Naive thymus-derived CD4-positive, alpha-beta T cell (primary cell): ENCODE measurements at places on chromosomes 6 and 20. TPM values are rescaled to one million over a fixed set of nuclear protein-coding genes. Genes with fewer than 3 reads are reported as not detected.

ITPA gene
- polyA plus RNA-seq = 62.3 TPM

MAK gene
- polyA plus RNA-seq = not detected

SYCP2L gene
- polyA plus RNA-seq = not detected

- H3K27ac ChIP-seq = no peak overlapping the region
- peaks cover 53% of the 10 kb centered on the region for H3K36me3 ChIP-seq
- H3K27me3 ChIP-seq = no peaks in the 10 kb centered on the region
- no peak for DNase-seq
These were observed 57.1 kb downstream of the GNAS start for GRCh38 chr20:58909585-58909984.

ULBP1 gene
- not detected for polyA plus RNA-seq

- no peaks in the 10 kb centered on the region for H3K36me3 ChIP-seq
- DNase-seq = no peak
- H3K27ac ChIP-seq = no peak overlapping the region
- no peaks in the 10 kb centered on the region for H3K4me1 ChIP-seq
- H3K27me3 ChIP-seq = no peaks in the 10 kb centered on the region
These were observed 61.9 kb upstream of the CARMIL1 start for GRCh38 chr6:25217302-25217701.

- H3K27ac ChIP-seq = no peak overlapping the region
- no peak overlapping the region for H3K4me3 ChIP-seq
- no peaks in the 10 kb centered on the region for H3K36me3 ChIP-seq
- DNase-seq = no peak
- H3K27me3 ChIP-seq = no peaks in the 10 kb centered on the region
These were observed 73.0 kb downstream of the PDSS2 start for GRCh38 chr6:107386340-107386739.

GRCh38 chr6:117840541-117840983 is 66.5 kb upstream of the SLC35F1 start:
- no peak overlapping the region for H3K4me3 ChIP-seq
- DNase-seq = no peak
- H3K27me3 ChIP-seq = no peaks in the 10 kb centered on the region

DNA sequence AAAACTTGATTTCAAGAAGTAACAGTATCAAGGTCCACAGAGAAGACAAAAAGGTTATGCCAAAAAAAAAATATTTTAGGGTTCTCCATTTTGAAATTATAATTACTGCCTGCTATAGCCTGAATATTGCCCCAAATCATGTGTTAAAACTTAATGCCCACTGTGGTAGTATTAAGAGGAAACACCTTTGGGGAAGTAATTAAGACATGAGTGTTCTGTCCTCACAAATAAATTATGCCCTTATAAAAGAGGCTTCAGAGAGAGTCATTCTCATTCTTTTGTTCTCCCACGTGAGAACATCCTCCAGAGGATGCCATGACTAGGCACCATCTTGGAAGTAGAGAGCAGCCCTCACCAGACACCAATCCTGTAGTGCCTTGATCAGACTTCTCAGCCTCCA is 66.2 kb downstream of the GMDS start:
- no peak for DNase-seq
- no peaks in the 10 kb centered on the region for H3K27me3 ChIP-seq
- H3K27ac ChIP-seq = no peak overlapping the region

SIM1 gene
- polyA plus RNA-seq = not detected

DNA sequence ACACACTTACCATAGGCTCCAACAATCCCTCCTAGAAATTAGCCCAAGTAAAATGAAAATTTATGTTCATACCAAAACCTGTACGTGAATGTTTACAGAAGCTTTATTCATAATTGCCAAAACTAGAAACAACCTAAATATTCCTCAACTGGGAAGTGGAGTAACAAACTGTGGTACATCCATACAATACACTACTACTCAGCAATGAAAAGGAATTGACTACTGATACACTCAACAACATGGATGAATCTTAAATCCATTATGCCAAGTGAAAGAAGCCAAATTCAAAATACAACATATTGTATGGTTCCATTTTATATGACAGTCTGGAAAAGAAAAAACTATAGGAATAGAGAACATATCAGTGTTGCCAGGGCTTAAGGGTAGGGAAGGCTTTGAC is 19.7 kb upstream of the MMP24 start:
- H3K27ac ChIP-seq = no peak overlapping the region
- H3K4me3 ChIP-seq = no peak overlapping the region
- no peaks in the 10 kb centered on the region for H3K36me3 ChIP-seq
- H3K4me1 ChIP-seq = no peaks in the 10 kb centered on the region
- no peak for DNase-seq

SLC17A3 gene
- polyA plus RNA-seq = not detected

FAM217A gene
- polyA plus RNA-seq = not detected

DNA sequence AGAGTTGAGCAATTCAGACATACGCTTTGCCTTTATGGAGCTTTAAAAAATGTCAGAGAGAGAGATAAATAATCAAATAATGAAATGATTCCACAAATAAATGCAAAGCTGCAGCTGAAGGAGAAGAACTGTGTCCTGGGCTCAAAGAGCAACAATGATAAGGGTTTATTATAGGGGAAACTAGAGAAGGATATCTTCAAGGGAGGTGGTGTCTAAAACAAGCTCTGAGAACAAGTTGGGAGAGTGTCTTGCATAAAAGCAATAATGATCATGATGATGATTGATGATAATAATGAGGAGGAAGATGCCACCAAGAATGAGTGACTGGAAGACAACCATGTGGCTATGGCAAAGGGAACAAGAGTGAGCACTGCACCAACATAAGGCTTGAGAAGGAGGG is 164.3 kb downstream of the KIF16B start:
- no peaks in the 10 kb centered on the region for H3K4me1 ChIP-seq
- H3K27me3 ChIP-seq = no peaks in the 10 kb centered on the region
- no peak overlapping the region for H3K4me3 ChIP-seq
- no peak overlapping the region for H3K27ac ChIP-seq
- no peaks in the 10 kb centered on the region for H3K36me3 ChIP-seq

DNA sequence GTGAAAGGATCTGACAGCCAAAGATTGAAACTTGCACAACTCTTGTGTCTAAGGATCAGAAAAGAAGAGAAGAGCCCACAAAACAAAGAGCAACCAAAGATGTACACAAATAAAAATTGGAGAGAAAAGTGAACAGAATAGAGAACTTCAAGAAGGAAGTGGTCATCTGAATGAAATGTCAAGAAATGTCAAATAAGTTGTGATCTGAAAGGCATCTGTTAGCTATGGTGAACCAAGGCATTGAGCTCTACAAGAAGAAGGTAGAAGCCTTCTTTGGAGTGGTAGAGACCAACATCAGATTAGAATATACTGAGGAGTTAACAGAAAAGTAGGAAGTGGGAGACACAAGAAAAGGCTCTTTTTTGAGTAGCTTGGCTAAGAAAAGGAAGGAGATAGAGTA is 28.5 kb downstream of the IL17F start:
- no peak for DNase-seq
- H3K36me3 ChIP-seq = no peaks in the 10 kb centered on the region
- H3K27me3 ChIP-seq = no peaks in the 10 kb centered on the region

GRCh38 chr6:132202574-132202973 is 198.7 kb downstream of the MOXD1 start:
- no peaks in the 10 kb centered on the region for H3K36me3 ChIP-seq
- DNase-seq = no peak
- H3K4me1 ChIP-seq = no peaks in the 10 kb centered on the region
- H3K27me3 ChIP-seq = no peaks in the 10 kb centered on the region

DNA sequence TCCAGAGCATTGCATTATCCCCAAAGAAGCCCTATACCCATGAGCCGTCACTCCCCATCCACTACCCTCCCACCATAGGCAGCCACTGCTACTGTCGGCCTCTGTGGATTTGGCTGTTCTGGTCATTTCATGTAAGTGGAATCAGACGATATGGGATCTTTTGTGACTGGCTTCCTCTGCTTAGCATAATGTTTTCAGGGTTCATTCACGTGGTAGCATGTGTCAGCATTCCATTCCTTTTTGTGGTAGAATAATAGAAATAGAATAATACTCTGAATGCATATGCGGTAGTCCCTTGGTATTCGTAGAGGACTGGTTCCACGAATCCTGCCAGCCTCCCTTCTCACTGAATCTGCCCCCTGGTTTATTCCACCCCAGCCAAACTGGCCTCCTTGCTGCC is 402.6 kb upstream of the SULF2 start:
- H3K4me1 ChIP-seq = no peaks in the 10 kb centered on the region
- H3K36me3 ChIP-seq = no peaks in the 10 kb centered on the region
- no peak overlapping the region for H3K27ac ChIP-seq
- no peaks in the 10 kb centered on the region for H3K27me3 ChIP-seq
- DNase-seq = no peak

DNA sequence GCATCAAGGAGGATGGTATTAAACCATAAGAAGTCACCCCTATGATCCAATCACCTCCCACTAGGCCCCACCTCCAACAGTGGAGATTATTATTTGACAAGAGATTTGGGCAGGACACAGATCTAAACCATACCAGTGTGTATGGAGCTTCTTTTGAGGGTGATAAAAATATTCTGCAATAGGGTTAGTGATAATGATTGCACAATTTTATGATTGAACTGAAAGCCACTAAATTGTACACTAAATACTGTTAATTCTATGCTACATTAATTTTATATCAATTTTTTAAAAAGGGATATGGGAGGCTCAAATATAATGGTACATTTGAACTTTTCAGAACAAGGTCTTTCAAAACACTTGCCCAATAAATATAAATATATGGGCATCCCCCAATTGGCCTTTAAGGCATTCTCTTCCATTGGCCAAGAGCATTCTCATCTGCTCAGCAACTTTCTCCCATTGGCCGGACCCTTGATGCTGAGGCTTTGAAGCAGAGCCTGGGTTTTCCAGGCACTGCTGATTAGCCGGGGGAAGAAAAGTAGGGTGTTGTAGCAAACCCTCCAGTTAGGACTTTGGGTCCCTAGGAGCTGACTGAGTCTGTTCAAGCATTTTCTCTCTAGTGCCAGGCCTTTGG is 209.9 kb downstream of the LRFN2 start:
- H3K27ac ChIP-seq = no peak overlapping the region
- no peak for DNase-seq
- H3K36me3 ChIP-seq = no peaks in the 10 kb centered on the region
- no peak overlapping the region for H3K4me3 ChIP-seq
- H3K27me3 ChIP-seq = no peaks in the 10 kb centered on the region

DNA sequence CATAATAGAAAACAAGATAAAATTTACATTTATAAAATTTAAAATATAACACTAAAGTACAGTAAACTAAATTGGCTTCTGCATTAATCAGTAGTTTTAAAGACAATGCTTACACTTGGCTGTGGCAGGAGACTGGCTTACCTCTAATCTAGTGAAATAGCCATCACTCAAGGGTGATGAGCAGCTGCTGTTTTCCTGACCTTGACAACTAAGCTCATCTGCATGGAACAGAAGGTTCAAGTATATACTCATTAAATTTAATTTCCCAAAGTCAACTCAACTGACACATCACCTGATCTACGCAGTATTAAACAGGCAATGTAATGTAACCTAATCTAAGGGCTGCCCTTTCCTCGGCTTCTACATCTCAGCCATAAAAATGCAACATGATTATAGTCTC is 14.5 kb downstream of the TMX4 start:
- H3K4me3 ChIP-seq = no peak overlapping the region
- H3K27me3 ChIP-seq = no peaks in the 10 kb centered on the region
- H3K27ac ChIP-seq = no peak overlapping the region
- peaks cover 11% of the 10 kb centered on the region for H3K36me3 ChIP-seq
- H3K4me1 ChIP-seq = no peaks in the 10 kb centered on the region
- DNase-seq = no peak

DNA sequence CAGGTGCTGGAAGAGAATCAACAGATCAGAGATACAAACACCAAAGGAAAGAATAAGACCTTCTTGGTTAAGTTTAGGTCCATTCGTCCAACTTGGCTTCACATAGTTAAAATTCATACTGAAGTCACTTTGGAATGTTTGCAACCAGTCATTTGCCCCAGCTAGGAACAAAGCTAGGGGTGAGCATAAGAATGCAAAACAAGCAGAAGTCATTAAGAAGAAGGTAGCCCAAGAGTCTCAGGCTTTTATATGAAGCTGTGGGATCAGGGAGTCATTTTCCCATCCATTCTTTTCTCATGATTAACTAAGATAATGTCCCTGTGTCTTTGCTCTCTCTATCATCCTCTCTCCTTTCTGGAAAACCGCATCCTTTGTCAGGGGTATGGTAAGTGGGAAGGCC is 51.5 kb upstream of the TMEM170B start:
- DNase-seq = no peak
- H3K4me1 ChIP-seq = no peaks in the 10 kb centered on the region
- no peak overlapping the region for H3K27ac ChIP-seq
- no peaks in the 10 kb centered on the region for H3K36me3 ChIP-seq
- no peaks in the 10 kb centered on the region for H3K27me3 ChIP-seq
- H3K4me3 ChIP-seq = no peak overlapping the region

- H3K36me3 ChIP-seq = no peaks in the 10 kb centered on the region
- H3K4me1 ChIP-seq = peaks cover 3% of the 10 kb centered on the region
- H3K27me3 ChIP-seq = no peaks in the 10 kb centered on the region
- DNase-seq = no peak
- no peak overlapping the region for H3K27ac ChIP-seq
- H3K4me3 ChIP-seq = no peak overlapping the region
These were observed 2.9 kb upstream of the MDFI start for GRCh38 chr6:41635365-41635764.

GRCh38 chr6:168043848-168044415 is 35.1 kb downstream of the FRMD1 start:
- H3K36me3 ChIP-seq = no peaks in the 10 kb centered on the region
- no peak overlapping the region for H3K4me3 ChIP-seq
- no peak overlapping the region for H3K27ac ChIP-seq
- DNase-seq = no peak

DNA sequence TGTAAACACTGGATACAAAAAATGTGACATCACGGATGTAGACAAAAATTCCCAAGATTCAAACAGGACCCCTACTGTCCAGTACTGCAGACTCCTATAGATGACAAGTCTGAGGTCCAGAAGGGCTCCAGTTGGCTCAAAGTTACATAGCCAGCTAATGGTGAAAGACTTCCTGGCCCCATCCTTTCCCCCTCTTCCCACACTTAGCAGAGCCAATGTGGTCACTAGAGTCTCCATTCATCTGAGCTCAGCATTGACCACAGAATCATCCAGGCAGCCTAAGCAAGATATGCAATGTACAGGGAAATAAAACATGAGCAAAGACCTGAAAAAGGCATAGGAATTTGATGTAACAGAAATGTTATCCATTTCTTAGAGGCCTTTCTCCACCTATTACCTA is 180.5 kb downstream of the ADAT2 start:
- DNase-seq = no peak
- H3K4me1 ChIP-seq = no peaks in the 10 kb centered on the region
- no peaks in the 10 kb centered on the region for H3K36me3 ChIP-seq

- H3K4me1 ChIP-seq = no peaks in the 10 kb centered on the region
- DNase-seq = no peak
- H3K27me3 ChIP-seq = no peaks in the 10 kb centered on the region
- H3K36me3 ChIP-seq = no peaks in the 10 kb centered on the region
- H3K4me3 ChIP-seq = no peak overlapping the region
These were observed 133.4 kb downstream of the BANF2 start for GRCh38 chr20:17833036-17833674.

- H3K4me1 ChIP-seq = no peaks in the 10 kb centered on the region
- H3K27ac ChIP-seq = no peak overlapping the region
- H3K4me3 ChIP-seq = no peak overlapping the region
These were observed 1067.0 kb upstream of the MAP3K7 start for GRCh38 chr6:91653895-91654294.

LTB gene
- polyA plus RNA-seq = 2,371 TPM
